Activated T-cell treated with anti-CD3 and anti-CD28 coated beads, Interleukin-2, amount 50 U/mL, for 48 hours (primary cell): ENCODE measurements at places on chromosomes 12 and 14.
A peak's percentile ranks its signal among the peaks of the same experiment; 100 is the strongest.

GRCh38 chr14:56686416-56686815 is 106.8 kb downstream of the TMEM260 start:
- no peak for DNase-seq

GRCh38 chr12:76264611-76265012 is 83.6 kb downstream of the BBS10 start:
- no peak for DNase-seq

GRCh38 chr12:27064397-27065342 is 17.7 kb downstream of the C12orf71 start:
- DNase-seq = no peak

DNA sequence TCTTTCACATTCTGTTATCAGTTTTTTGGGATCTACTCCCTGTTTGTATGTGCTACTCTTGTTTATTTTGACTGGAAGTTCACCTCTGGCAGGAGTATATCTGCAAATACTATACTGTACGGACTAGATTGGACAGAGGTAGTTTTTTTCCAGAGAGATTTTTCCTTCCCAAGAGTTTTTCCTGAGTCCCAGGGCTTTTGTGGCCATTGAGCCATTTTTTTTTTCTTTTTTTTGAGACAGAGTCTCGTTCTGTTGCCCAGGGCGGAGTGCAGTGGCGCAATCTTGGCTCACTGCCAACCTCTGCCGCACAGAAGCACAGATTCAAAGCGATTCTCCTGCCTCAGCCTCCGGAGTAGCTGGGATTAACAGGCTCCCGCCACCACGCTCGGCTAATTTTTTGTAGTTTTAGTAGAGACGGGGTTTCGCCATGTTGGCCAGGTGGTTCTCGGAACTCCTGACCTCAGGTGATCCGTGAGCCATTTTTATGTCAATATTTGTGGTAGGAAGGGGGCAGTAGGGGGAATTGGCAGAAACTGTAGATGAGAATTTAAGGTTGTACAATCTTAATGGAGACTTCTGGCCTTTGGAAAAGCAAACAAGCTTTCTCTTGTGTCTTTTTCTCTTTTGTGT is 19.4 kb downstream of the KTN1 start:
- DNase-seq = no peak

DNA sequence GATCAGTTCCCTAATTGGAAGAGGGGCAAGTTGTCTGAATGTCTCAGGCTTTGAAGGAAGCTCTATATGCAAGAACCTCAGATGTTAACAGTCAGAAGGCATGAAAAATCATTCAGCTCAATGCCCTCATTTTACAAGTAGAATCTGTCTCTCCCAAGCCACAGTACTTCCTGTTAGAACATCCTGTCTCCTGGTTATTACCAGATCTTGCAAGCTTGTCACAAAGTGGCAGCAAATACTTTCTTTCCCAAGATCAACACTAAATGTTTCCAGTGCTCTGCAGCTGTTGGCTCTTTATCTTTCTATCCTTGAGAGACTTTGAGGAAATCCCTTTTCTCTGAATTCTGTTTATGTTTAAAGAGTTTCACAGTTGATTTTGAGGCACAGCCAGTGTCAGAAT is 235.5 kb downstream of the AKAP6 start:
- DNase-seq = no peak

- no peak for DNase-seq
Measured at GRCh38 chr12:130043685-130044406, 118.4 kb upstream of the FZD10 start.

GRCh38 chr12:19499030-19499429 is 59.7 kb downstream of the AEBP2 start:
- no peak for DNase-seq

GRCh38 chr12:31234955-31235867 is 90.7 kb downstream of the SINHCAF start:
- no peak for DNase-seq

DNA sequence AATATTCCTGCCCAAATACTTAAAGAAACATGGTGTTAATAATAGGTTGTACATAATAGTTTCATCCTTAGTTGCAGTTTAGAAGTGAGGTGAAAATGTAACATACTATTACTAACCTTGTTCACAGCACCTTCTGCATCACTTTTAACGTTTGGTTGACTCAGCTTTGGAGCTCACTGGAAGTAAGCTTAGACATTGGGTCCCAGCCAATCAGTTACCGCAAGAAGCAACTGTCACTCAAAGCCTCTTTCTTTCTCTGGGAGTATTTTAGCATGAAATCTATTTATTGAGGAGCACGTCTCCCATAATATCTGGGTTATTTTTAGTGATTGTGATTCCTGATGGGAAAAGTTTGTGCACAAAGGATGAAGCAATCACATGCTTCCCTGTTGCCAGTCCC is 472.6 kb downstream of the SNAPC1 start:
- no peak for DNase-seq

DNA sequence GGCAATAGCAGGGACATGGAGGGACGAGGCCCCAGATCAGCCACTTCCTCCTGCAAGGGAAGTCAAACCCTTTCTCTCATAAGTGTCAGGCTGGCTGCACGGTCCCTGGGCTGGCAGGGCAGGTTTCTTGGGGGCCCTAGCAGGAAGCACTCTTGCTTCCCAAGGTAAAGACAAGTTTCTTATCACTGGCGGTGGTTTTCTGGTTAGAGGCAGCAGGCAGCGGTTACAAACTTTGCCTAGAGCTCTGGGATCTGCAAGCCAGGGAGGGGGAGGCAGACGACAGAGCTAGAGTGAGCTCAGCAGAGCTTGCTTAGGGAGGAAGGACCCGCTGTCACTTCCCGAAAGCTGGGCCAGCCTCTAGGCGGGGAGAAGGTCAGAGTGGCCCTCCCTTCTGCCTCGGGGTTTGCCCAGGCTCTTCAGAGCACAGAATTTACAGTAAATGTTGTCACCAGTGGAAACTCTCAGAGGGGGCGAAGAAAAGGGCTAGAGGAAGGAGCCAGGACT is 20.4 kb downstream of the BATF start:
- DNase-seq = peak; percentile 87

DNA sequence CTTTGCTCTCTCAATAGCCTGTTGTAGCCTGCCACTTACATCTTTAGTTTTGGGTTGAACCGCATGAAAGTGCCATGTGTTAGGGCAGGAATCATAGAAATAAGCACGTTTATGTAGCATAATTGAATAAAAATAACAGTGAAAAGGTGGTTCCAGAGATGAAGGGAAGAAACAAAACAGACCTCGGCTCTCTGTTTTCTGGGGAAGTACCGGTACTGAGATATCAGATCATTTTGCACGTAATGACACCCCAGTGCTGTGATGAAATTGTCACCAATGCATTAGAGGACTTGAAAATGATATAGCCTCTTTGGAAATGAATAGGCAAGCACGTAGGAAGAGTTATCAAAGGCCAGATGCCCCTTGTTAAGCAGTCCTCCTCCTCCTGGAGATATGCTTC is 42.5 kb upstream of the DLK1 start:
- DNase-seq = no peak
